ENCODE measurements at places on chromosomes 7 and 10.

DNA sequence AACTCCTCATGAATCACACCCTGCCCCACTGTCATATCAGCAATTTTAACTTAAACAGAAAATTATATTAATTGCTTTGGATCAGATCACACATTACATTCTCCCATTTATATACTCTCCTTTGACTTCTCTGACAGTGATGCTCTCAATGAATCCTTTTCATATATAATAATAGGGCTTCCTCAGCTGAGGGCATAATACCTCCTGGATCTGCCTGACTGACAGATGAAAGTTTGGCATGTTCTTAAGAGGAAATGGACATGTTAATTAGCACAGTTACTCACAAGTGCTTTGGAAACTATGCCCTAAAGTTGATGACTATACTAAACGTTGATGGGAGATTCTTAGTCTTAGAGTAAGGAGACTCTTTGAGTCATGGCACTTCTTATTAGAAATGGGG lies 478.2 kb upstream of the LRRN3 start:
- no peak for DNase-seq

- no peak for DNase-seq
These were observed 118.1 kb downstream of the CTTNBP2 start for GRCh38 chr7:117755136-117755535.

DNA sequence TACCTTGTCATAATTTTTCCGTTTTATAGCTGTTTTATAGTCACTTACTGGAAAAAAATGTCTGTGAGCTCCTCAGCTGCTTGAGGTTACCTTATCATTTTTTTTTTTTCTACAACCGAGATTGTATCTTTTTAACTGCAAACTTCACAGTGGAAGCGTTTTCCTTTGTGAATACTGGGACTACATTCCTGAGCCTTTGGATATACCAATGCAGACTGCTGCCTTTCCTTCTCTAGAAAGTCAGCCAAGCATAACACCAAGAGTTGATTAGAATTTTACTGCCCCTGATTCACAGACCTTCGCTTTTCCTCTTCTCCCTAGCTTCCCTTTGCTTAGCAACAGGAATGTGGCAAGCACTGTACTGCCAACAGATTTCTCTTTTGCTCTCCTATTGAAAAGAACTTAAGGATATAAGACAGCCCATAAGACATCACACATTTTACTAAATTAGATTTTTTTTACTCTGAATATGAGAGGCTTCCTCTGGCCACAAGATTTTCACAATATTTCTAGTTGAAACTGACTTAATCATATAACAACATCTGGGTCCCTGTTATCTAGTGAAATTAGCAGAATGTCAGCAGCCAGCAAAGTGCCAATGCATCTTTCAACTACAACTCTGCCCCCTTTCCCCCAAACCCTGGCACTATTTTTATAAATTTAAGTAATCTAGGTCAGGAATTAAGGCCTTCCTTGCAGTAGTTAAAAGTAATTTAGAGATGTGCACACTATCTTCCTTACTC lies 170.6 kb downstream of the PRKG1 start:
- peak; percentile 10 for DNase-seq

GRCh38 chr7:3063016-3063753 lies 19.5 kb upstream of the CARD11 start:
- DNase-seq, result no peak

DNA sequence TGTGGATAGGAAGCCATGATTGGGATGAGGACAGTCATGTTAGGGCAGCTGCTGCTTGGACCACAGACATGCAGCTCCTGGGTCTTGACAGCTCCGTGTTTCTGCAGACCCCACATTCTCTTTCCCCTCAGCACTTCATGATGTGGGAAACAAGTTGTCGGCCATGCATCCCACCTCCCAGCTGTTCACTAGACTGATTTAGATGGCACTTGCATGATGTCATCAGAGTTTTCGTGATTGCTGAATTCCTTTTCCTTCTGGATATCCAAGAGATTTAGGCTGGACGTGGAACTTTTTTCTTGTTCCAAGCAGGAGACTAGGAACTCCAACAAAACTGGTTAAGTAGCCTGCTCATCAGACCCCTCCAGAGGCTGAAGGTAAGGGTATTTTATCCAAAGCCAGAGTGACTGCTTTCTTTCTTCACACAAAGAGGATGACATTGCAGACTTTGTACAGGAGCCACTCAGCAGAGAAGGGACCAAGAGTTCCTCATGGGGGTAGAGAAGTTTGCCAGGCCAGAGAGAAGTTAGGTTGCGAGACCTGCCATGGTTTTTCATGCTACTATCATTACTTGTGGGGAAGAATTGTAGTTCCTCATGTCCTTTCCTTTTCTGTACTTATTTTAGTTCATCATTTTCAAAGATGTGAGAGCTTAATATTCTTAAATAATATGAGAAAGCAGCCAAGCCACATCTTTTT lies 117.7 kb upstream of the GJD4 start:
- DNase-seq, result no peak

GRCh38 chr7:21318916-21319270 lies 109.0 kb upstream of the SP4 start:
- no peak for DNase-seq

DNA sequence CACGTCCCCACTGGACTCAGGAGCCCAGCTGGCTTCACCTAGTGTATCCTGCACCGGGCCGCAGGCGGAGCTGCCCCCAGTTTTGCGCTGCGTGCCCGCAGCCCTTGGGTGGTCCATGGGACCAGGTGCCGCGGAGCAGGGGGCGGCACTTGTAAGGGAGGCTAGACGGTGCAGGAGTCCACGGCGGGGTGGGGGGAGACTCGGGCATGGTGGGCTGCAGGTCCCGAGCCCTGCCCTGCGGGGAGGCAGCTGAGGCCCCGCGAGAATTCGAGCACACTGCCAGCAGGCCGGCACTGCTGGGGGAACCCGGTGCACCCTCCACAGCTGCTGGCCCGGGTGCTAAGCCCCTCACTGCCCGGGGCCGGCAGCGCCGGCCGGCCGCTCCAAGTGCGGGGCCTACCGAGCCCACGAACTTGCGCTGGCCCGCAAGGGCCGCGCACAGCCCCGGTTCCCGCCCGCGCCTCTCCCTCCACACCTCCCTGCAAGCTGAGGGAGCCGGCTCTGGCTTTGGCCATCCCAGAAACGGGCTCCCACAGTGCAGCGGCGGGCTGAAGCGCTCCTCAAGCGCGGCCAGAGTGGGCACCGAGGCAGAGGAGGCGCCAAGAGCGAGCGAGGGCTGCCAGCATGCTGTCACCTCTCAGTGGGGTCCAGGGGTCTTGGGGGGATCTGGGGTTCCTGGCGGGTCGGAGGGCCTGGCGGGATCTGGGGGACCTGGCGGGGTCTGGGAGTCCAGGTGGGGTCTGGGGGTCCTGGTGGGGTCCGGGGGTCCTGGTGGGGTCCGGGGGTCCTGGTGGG lies 81.4 kb downstream of the VIPR2 start:
- DNase-seq, result no peak

DNA sequence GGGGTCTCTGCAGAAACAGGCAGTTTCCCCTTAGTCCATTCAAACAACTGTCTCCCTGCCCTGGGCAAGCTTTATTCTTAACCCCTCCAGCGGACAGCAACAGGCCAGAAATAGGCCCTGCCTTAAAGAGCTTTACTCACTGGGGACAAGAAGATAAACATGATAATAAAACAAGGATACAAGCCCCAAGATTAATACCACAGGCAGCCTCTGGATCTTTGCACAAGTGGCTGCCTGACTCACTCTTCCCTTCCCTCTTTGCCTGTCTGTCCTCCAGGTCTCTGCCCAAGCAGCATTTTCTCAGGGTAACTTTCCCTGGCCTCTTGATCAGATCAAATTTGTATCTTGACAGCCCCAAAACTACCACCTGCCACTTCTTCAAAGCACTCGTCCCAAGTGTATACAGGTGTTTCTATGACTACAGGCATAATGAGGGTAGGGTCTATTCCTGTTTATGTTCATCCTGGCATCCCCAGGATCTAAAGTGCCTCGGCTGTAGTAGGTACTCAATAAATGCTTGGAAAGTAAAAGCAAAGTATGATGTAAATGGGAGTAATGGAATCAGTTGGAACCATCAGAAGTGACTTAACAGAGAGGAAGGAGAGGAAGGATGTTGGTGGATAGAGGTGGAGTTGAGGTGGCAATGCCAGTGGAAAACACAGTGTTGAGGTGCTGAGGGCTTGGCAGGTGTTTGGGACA lies 7.0 kb upstream of the CAMK2G start:
- DNase-seq, result no peak

GRCh38 chr10:77240706-77241349 lies 396.8 kb downstream of the KCNMA1 start:
- no peak for DNase-seq

DNA sequence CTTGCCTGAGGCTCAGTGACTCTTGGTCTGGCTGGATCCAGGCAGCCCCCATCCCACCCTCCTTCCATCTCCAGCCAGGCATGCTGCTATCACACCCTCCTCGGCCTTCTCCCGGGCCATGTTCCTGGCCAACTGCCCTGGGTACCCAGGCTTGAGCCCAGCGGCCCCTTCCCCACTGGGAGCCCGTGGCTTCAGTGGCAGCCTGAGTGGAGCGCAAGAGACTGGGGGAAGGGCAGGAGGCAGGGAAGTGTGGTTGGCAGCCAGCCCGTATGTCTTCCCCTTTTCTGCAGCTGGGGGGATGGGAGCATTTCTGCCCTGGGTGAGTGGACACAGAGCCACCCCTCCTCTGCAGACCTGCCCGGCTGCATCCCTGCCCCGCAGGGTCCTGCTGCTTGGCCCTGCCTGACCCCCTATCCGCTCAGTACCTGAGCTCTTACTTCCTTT lies 148.5 kb downstream of the ARHGAP22 start:
- DNase-seq, result no peak

GRCh38 chr7:91165846-91166230 lies 98.4 kb upstream of the FZD1 start:
- DNase-seq, result no peak

- no peak for DNase-seq
These were observed 54.8 kb downstream of the MKI67 start for GRCh38 chr10:128071417-128071782.

GRCh38 chr7:139387594-139387993 lies 27.9 kb downstream of the LUC7L2 start:
- no peak for DNase-seq

DNA sequence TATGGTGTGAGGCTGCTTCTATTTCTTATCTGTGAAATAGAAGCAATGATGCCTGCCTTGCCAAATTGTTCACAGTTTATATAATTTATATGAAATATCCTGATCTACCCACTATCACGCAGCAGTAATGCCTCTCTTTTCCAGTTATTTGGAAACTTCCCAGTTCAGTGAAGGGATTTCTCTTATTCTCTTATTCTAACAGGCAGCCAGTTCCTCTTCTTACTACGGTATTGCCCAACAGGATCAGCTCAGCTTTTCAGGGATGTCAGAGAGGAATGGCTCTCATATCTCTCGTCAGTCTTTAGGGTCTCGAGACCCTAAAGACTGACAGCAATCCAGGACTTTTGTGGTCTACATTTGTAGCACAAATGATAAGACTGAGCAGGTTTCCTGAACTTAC lies 215.6 kb downstream of the CREB5 start:
- no peak for DNase-seq

DNA sequence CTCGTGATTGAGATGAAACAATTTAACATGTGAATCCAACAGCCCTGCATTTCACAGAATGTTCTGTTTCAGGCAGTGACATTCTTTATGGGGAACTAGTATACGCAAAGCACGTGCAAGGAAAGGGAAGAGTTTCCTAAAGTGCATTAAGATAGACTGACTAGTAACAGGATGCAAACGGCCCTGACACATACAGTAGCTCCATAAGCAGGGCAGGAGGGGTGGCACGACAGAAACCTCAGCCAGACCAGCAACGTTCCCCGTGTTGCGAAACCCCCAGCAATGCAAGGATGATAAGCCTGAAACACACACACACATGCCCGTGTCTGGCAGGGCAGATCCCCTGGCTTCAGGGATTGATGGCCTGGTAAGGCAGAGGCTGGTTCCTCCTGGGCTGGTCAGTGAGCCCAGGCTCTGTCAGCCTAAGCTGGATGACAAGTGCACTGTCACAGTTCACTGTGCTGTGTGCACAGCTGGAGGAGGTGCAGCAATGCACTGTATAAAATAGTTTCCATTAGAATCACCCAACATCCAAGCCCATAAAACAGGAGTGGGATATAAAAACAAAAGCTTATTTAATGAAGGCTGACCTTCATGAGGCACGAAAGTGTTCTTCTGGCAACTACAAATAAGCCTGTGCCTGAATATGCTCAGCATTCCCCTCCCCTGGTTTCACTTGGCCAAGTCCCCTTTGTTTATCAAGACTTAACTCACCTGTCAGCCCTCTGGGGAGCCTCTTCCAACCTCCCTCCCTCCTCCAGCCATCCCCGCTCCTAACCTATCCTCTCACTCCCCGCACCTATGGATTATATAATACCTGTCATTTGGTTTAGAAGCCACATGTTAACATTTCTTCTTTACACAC lies 88.8 kb downstream of the GSAP start:
- DNase-seq, result peak; percentile 82

- no peak for DNase-seq
These were observed 75.8 kb downstream of the MPLKIP start for GRCh38 chr7:40058636-40059035.

GRCh38 chr7:111560773-111561653 lies 1.3 kb downstream of the IMMP2L start:
- DNase-seq, result no peak

DNA sequence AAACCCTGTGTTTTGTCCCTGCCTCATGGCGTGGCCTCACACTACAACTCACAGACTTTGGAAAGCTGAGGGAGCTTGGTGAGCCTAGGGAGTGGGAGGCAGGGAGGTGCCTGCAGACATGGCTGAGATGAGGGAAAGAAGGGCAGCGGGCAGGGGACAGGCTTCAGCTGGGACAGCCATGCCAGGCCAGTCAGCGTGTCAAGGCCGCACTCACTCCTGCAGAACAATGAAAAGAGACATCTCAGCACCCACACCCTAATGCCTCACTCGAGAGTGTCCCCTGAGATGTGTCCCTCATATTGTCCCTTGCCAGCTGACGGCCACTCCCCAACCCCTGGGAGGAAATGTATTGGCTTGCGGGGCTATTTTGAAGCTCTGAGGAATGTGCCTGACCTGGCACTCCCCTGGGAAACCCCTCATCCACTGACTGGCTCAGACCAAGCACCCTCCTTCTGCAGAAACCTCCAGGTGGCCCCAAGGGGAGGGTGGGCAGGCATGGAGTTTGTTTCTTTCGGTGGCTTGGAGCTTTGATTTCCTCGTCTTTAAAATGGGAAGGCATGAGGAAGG lies 31.6 kb downstream of the SH3PXD2A start:
- DNase-seq, result no peak

GRCh38 chr10:75632805-75633462 lies 201.5 kb downstream of the LRMDA start:
- no peak for DNase-seq

DNA sequence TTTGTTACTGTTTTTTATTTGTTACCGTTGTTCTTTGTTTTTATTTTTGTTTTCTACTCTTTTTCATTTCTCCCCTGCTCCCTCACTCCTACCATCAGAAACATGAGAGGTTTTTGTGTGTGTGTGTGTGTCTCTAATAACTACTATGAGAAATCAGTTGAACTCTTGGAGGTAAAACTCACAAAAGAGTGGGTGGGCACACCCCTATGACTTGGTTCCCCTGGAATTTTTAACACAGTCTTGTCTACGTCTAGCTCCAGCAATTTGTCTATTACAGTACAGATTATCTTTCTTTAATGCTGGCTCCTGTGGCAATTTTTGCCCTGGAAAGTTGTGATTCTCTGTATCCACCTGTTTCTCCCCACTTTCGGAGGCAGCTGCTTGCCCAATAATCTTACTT lies 56.2 kb downstream of the AOAH start:
- no peak for DNase-seq
